Activated CD8-positive, alpha-beta T cell treated with anti-CD3 and anti-CD28 coated beads, Interleukin-2, amount 10 ng/mL, durations not matched to agents 7 days and 5 days (primary cell): ENCODE measurements at places on chromosomes 6 and 20. TPM values are rescaled to one million over a fixed set of nuclear protein-coding genes. Genes with fewer than 3 reads are reported as not detected.

The SLC22A7 gene
- not detected for total RNA-seq

The PLCB4 gene
- total RNA-seq, result not detected

DNA sequence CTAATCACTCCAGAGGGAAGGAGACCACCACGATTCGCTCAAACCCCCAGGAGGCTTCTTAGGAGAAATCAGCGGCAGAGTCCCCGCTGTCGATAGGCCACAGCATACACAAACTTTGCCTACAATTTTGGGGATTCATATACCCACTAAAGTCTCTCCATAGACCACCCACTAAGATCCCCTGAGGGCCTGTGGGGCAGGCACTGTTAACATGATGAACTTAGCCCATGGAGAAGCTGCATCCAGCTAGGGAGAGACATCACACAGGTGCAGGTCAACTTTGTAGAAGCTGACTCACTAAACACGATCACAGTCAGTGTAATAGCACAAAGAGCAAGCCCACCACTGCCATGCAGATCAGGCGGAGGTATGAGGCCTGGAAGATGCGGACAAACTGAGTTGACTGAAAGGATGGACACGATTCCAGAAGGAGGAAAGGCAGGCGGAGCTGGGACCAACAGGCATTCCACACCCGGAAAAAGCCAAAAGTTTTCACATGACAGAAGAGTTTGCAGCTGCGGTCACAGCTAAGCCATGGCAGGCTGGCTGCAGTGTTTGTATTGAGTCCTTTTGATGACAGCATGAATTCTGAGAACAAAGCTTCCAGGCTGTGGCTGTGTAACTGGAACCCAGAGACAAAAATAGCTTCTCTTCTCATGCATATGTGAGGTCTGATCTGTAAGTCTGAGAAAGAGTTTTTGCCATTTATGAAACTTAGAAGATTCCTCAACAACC is 75.7 kb upstream of the QKI start:
- DNase-seq, result no peak
- no peak overlapping the region for H3K4me3 ChIP-seq
- H3K4me1 ChIP-seq, result no peaks in the 10 kb centered on the region
- H3K27ac ChIP-seq, result no peak overlapping the region

DNA sequence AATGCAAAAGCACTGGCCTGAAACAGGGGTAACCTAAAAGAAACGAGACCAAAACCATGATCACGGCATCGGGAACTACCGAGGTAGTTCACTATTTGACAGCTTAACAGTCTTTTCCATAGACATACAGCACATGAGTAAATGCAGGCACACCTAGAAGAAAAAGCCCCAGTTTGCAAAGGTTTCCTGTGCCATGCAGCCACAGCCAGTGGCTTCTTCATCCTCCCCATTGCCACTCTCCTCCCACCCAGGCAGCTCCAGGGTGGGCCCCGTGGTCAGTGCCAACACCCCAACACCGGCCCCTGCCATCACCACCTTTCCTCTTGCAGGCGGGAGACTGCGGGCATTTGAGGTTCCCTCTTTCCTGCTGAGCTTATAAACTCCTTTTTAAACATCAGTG is 115.4 kb downstream of the SLC23A2 start:
- H3K4me1 ChIP-seq, result peaks cover 23% of the 10 kb centered on the region
- no peak for DNase-seq
- H3K36me3 ChIP-seq, result peaks cover 28% of the 10 kb centered on the region
- H3K27ac ChIP-seq, result peak overlapping the region; percentile 31
- H3K4me3 ChIP-seq, result no peak overlapping the region
- no peaks in the 10 kb centered on the region for H3K27me3 ChIP-seq
